ENCODE measurements at places on chromosomes 6 and 20.

DNA sequence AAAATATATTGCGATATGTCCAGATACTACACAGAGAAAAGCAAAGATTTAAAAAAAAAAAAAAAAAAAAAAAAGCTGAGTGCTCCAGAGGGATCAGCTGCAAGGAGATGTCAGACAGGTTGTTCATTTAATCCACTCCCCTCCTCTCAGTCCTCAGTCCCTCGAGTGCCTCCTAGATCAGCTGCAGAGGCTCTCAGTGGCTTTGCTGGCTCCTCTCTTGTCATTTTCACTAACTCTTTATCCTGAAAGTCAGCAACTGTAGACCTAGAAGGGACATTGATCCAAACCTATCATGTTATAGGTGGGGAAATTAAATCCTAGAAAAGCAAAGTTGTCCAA is 61.6 kb downstream of the KIAA0319 start:
- no peak for DNase-seq

DNA sequence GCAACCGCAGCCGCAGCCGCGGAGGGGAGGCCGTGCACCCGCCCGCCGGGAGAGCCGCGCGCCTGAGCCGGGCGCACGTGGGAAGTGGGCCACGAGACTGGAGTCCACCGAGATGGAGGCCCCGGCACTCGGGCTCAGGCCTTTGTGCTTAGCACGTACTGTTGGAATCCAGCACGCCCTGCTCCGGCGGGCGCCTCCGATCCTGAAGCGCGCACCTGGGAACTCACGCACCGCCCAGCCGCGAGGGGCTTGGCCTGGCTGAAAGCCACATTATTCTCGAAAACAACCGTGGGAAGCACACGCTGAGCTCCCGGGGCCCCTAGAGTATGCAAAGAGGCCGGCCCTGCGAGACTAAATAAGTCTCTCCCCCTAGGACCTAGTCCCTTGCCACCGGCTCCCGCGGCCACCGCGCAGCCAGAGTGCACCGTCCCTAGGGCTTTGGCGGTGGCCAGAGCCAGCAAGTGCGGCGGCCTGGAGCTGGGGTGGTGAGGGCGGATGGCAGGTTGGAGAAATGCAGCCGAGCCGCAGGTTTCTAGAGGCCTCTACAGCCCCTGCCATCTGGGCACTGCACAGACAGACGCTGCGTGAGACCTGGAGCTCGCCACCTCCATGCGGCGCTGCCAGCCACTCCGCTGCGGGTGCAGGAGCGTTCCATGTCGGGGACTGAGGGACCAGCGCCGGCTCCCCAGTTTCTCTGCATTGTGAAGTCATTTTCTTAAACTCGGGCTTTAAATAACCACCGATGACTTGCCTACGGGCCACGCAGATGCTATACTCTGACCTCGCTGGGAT is 42.0 kb upstream of the LY86 start:
- no peak for DNase-seq

- no peak for DNase-seq
Observed at GRCh38 chr20:46218656-46219055, 89.6 kb downstream of the CDH22 start.

DNA sequence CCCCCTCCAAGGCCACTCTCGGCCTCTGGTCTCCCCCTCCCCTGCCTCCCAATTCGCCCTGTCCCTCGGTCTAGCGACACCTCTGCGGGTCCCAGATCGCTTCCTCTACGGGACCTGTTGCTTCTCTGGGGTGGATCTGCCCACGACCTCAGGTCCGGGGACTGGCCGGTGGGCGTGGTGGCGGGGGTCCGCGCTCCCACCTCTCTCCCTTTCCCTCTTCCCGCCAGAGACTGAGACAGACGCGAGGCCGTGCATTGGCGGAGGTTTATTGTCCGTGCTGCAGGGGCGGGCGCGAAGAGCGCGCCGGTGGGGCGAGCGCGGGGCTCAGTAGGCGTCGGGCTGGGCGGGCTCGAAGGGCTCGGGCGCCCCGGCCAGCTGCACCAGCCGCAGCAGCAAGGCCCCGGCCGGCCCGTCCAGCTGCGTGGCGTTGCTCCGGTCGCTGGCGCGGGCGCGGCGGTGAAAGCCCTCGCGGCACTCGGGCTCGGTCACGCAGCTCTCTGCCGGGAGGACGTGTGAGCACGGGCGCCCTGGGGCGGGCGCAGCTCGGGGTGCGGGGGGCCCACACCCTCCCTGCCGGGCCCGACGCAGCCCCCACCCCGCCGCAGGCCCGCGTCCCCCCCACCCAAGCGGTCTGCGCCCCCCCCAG is 2.1 kb downstream of the AVP start:
- DNase-seq = no peak

GRCh38 chr6:86609549-86610388 is 327.6 kb upstream of the HTR1E start:
- no peak for DNase-seq

DNA sequence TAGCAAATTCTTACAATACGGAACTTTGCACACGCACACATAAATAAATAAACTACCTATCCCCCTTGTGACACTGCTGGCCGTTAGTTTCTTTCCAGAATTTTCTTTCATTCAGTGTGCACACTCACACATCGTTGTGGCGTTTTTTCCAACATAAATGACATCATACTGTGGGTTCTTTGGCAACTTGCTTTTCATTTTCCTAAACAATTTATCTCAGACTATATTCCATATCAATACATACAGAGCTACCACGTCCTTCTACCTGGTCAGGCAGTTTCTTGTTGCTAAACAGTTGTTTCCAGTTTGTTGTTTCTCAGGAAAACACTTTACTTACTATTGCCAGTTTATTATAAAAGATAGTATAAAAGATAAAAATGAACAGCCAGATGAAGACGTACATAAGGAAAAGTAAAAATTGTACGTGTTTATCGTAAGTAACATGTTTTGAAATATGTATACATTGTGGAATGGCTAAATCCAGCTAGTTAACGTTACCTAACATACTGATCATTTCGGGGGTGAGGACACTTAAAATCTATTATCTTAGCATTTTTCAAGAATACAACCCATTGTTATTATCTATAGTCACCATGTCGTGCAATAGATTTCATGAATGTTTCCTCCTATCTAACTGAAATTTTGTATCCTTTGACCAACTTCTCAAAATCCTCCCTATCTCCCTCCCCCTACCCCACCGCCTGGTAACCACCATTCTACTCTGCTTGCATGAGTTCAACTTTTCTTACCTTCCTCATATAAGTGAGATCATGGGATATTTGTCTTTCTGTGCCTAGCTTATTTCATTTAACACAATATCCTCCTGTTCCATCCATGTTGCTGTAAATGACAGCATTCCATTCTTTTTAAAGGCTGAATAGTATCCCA is 1.2 kb upstream of the TP53RK start:
- DNase-seq = no peak

DNA sequence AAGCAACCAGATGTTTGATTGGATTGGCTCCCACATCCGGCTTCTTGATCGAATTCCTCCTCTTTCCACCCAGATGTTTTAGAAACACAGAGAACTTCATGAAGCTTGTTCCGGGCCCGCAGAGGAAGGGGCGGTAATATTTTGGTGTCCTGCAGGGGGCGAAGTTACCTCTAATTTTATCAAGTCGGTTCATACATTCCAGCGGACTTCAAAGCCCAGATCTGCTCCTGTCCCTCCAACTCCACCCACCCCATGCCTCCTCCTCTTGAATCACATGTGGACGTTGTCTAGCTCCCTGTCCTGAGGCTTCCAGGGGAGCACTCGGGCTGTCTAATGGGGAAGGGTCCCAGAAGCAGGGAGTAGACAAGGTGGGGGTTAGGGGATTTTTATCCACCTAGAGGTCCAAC is 2.9 kb upstream of the BMP6 start:
- peak; percentile 36 for DNase-seq

- DNase-seq = no peak
Observed at GRCh38 chr20:14604143-14604542, 266.7 kb upstream of the FLRT3 start.

- no peak for DNase-seq
Observed at GRCh38 chr20:24672886-24673677, 203.7 kb downstream of the SYNDIG1 start.

DNA sequence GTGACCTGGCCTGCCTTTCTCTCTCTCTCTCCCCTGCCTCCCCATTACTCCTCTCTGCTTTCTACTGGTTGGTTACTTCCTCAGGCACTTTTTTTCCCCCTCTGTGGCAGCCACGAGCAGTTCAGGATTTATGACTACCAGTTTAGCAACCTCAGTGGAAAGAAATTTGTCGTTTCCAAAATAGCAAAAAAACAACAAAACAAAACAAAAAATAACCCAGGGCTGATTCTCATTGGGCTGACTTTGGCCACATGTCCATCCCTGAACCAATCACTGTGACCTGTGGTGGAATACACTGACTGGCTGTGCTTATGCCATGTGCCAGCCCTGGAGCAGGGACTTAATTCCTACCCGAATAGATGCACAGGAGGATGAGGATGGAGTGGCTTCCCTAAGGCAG is 137.4 kb downstream of the TFAP2C start:
- DNase-seq = no peak

DNA sequence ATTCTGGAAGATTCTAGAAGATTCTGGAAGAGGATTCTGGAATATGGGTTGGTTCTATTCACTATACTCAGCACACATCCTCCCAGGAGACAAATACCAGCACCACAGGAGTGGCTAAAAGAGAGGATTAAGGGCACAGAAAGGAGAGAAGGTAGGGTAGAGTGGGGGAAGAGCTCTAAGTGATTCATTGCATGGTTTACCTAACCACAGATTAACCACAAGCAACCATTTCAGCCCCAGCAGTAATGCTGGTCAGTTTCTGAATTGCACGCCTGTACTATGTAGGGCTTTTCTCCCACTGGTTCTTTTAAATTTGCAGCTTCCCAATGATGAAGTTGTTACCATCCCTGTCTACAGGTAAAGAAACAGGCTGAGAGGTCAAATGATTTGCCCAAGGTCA is 192.7 kb upstream of the PMEPA1 start:
- DNase-seq = no peak

DNA sequence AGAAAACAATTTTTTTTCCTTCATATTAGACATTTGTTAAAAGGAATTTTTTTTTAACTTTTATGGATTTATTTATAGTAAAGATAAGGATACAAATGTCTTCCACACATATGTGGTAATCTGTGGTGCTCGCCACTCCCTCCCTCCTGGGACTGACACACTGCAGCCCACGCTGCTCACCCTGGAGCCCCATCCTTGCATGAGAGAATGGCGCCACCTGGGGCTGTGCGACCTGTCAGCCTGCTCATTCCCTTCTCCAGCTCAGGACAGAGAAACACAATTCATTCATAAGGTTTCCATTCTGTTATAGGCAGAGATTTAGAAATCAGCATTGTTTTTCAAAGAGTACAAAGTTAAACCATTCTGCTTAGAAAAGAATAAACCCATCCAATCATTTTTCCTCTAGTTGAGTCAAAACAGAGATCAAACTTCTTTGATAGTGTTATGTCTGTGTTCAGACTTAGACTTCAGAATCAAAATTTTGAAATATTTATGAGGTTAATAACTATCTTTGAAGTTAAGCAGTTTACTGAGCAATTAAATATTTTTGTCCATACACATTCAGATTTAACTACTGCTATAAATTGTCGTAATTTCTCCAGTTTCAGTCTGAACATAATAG is 42.8 kb upstream of the DYNLRB1 start:
- DNase-seq = no peak

- DNase-seq = no peak
Observed at GRCh38 chr20:41029150-41029901, 704 bp downstream of the TOP1 start.

DNA sequence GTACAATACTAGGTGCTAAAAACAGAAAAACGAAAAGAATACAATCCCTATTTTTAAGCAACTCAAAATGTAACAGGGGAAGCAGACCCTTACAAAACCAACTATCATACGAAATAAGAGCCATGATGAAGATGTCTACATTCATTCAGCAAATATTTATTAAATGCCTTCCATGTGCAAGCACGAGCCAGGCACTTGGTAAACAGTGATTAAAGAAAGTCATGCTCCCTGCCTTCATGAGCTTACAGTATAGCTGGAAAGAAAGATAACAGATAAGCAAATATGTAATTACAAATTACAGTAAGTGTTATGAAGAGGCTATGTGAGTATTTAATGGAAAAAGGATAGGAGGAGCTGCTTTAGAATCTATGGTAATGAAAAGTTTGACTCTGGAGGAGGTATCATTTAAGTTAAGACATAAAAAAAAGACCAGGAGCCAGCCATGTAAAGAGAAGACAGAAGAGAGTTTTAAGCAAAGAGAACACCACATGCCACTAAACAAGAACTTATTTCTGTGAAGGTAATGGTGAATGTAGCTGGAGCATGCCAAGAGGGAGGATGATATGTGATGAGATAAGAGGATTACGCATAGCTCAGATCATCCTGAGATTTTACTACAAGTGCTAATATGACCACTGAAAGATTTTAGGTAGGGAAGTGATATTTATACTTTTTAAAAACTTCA is 19.3 kb upstream of the COX7A2 start:
- DNase-seq = no peak

DNA sequence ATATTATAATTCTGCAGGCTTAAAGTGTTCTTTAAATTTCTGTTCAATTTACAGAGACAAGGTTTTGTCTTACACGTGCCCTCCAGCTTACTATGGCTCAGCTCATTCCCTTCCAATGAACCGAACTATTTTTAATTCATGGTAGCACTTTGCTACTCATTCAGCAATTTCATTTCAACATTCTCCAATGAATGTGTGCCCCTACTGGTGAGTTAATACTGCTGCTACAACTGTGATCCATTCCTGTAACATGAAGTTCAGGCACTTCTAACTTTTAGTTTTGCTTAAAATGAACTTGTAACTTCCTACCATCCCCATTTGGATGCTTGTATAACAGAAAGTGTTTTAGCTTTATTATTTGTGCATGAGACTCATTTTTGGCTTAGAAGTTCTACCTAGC is 99.7 kb downstream of the F13A1 start:
- DNase-seq = no peak

- no peak for DNase-seq
Observed at GRCh38 chr6:17032590-17032987, 69.3 kb upstream of the STMND1 start.
